ENCODE measurements at places on chromosomes 4 and X. TPM values are rescaled to one million over a fixed set of nuclear protein-coding genes. Genes with fewer than 3 reads are reported as not detected.
A peak's percentile ranks its signal among the peaks of the same experiment; 100 is the strongest.

- peak overlapping the region; percentile 85 for H3K4me3 ChIP-seq
- DNase-seq, result peak; percentile 87
- H3K27me3 ChIP-seq, result no peaks in the 10 kb centered on the region
- no peaks in the 10 kb centered on the region for H3K36me3 ChIP-seq
- peak overlapping the region; percentile 86 for H3K27ac ChIP-seq
- peaks cover 46% of the 10 kb centered on the region for H3K4me1 ChIP-seq
Observed at GRCh38 chr4:78059524-78059889, 2.4 kb downstream of the FRAS1 start.

ITM2A gene
- not detected for total RNA-seq

DNA sequence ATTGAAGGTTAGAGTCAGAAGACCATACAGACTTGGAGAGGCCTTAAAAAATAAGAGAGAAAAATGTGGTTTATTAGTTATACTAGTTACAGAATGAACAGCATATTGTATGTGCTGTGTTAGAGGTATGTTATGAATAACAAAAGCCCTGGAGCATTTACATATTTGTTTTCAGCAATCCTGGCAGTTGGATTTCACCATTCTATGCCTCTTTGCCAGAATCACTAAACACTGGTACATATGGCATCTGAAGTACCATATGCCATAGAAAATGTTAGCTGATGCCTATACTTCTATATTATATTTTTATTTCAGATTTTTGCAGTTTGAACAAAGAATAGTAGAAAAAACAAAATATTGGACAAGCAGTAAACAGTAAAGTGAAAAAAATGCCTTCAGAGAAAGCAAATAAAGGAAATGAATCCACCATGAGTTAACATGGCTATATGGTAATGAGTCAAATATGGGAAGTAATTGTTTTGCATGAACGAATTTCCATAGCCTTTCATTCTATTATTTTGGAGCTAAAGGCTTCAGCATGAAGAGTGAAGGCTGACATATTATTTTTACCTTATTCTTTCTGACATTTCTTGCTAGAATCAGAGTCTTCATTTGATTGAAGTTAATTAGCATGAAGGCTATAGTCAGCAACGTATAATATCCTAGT is 41.9 kb upstream of the PRDM8 start:
- no peak for DNase-seq
- no peaks in the 10 kb centered on the region for H3K36me3 ChIP-seq
- no peaks in the 10 kb centered on the region for H3K4me1 ChIP-seq
- H3K4me3 ChIP-seq, result no peak overlapping the region
- H3K27me3 ChIP-seq, result no peaks in the 10 kb centered on the region
- H3K27ac ChIP-seq, result no peak overlapping the region

TLR10 gene
- not detected for total RNA-seq

DNA sequence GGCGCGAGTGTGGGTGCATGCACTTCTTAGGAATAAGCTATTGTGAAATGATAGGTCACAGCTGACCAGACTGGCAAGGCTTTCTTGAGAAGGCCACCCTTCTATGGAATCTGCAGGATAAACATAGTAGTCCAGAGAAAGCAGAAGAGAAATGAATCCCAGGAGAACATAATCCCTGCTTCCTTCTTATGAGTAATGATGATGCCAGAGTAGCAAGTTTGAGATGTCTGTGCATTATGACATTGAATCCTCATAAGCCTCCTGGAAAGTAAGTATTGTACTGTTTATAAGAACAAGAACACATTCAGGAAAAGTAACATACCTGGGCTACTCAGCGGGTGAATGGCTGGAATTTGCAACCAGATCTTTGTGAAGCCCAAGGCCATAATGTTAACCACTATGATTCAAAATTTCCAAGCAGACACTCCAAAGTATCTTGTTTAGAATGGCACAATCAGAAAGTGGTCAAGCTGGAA is 272.1 kb upstream of the HS3ST1 start:
- no peaks in the 10 kb centered on the region for H3K4me1 ChIP-seq
- H3K27me3 ChIP-seq, result no peaks in the 10 kb centered on the region
- no peak for DNase-seq

DNA sequence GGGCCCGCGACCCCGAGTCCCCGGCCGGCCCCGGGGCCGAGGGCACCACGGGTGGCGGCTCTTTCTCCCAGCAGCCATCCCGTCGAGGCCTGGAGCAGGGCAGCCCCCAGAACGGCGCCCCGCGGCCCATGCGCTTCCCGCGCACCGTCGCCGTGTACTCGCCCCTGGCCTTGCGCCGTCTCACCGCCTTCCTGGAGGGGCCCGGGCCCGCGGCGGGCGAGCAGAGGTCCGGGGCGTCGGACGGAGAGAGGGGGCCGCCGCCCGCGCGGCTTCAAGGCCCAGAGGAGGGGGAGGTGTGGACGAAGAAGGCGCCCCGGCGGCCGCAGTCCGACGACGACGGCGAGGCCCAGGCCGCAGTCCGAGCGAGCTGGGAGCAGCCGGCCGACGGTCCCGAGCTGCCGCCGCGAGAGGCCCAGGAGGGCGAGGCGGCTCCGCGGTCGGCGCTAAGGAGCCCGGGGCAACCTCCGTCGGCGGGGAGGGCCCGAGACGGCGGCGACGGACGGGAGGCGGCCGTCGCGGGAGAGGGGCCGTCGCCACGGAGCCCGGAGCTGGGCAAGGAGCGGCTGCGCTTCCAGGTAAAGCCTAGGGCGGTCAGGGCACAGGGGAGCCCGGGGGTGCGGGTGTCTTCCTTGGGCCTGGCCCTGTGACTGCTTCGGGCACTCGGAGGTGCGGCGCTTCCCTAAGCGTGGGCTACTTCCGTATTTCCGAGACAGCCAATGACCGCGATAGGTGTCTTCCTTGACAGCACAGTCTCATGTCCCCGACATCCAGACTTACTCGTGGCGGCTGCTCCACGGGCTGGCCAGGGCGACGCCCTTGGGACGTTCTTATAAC is 845 bp downstream of the ZAR1 start:
- no peak overlapping the region for H3K27ac ChIP-seq
- no peak overlapping the region for H3K4me3 ChIP-seq
- H3K36me3 ChIP-seq, result no peaks in the 10 kb centered on the region
- no peaks in the 10 kb centered on the region for H3K27me3 ChIP-seq
- no peak for DNase-seq
